ENCODE measurements at places on chromosomes 3 and 15.

DNA sequence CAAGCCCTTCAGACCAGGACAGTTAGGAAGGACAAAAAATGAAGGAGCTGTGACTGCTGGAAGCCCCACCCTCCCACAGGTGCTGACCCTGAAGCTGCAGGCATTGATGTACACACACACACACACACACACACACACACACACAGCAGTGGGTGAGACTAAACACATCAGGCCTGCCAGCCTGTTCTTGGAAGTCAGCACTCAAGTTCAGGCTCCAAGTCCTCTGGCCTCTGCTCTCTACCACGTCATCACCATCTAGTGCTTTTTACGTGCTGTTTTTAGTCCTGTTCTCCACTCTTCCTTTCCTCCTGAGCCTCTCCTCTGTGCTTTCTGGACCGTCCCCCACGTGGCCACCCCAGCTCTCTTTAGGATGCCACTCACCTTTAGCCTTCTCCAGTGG, 5.4 kb upstream of the KBTBD12 start:
- no peak for DNase-seq

DNA sequence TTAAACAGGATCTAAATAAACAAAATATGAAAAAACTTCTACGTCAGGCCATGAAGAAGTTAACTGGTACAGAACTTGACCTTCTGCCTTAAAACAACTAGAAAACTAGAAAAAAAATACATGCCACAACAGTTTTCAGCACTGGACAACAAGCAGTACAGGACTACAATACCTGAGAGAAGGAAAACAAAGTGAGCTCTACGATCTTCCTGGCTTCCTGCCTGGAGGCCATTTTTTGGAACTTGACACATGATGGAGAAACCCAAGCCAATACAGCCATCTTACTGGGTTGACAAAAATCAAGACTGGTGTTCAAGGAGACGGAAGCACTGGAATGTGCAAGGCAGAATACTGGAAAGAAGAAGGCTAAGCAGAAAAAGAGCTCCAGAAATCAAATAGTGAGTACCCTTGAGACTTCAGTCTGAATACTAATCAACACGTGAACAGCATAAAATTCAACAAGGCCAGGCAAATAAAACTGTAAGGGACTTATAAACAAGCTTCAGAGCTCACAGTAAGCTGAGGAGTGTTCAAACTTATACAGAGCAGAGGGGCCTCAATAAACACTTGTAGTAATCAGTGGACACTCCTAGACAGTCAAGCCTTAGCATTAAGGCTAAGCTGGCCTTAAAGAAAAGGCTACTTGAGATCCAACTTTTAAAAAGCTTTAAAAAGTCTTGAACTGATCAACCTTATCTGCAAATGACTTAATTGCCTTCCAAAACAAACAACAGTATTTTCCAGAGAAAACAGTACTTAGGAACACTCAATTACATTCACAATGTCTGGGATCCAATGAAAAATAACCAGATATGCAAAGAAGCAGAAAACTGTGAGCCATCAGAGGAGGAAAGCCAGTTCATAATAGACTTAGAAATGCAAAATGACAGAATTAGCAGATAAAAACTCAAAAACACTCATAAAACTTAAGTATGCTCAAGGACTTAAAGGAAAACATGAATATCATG, 63.2 kb downstream of the DLG1 start:
- no peak for DNase-seq

DNA sequence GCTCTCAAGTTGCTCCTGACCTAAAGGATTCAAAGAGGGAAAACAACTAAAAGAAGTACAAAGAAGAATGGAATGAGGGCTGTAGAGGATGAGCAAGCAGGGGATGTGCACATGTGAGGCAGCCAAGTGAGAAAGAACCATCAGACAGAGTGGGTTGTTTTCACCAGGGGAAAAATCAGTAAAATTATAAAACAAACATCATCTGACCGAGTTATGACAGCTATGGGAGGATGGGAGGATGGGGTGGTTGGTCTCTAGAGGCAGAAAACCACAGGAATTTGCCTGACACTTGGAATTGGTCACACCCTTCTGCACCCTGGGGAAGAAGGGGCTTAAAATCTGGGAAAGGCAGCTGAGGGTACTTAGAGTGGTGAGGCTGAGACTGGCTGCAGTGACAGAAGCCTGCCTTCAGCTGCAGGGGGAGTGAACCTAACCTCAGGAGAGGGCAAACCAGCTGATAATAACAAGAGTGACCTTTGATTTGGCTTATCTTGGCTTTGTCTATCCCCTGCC, 10.1 kb downstream of the ARHGAP31 start:
- no peak for DNase-seq

DNA sequence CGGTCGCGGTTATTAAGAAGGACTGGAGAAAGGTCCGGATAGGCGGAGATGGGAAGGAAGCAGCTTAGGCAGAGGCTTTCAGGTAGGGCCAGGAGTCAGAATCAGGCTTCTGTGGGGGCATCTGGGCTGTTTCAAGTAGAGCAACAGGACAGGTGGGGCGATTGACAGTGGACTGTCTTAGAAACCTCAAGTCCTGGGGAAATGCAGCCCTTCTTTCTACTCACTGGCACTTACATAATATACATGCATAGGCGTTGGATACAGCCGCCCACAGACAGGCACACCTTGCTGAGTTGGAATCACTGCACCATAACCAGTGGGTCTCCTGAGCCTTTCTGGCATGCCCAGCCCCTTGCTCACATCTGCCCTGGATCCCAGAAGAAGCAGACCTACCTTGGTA, 730 bp downstream of the MYD88 start:
- DNase-seq, result no peak

GRCh38 chr3:127986803-127987202, 65.4 kb upstream of the SEC61A1 start:
- DNase-seq, result no peak

GRCh38 chr3:31439890-31440750, 92.6 kb upstream of the STT3B start:
- DNase-seq, result no peak

DNA sequence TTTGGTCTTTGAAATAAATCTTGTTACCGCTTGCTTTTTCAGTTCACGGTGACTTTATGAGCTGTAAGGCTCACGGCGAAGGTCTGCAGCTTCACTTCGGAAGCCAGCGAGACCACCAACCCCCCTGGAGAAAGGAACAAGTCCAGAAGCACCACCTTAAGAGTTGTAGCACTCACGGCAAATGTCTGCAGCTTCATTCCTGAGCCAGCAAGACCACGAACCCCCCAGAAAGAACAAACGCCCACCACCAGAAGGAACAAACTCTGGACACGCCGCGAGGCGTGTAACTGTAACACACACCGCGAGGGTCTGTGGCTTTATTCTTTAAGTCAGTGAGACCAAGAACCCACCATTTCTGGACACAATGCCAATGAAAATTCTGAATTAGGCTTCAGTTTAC, 28.8 kb downstream of the GOLGA6A start:
- DNase-seq, result no peak

DNA sequence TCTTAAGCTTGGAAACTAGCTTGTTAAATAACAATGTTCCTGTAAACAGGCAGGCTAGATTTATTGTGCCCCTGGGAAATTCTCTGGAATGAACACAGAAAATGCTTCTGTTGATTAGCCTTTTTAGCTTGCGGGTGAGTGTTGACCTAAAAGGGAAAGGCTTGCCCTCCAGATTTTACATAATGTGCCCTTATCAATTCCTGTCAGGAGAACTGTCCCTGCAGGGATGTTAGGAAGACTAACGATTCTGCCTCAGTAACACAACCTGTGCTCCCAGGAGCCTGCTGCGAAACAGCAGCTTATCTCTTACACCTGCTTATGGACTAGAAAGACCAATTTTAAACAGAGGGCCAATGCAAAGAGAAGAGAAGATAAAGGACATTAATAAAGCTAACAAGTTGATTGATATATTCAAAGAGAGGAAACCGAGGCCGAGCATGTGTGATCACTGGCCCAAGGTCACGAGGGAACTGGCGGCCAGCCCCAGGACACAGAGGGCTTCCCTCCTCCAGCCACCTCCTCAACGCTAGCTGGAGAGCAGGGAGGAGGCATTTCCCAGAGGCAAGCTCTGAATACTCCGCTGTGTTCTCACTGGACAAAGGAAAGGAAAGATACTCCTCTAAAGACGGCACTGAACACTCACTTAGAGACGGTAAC, 48.4 kb upstream of the TJP1 start:
- no peak for DNase-seq

- no peak for DNase-seq
Measured at GRCh38 chr3:180932819-180933218, 20.3 kb downstream of the FXR1 start.

GRCh38 chr3:83769791-83770663, 1188.8 kb upstream of the CADM2 start:
- DNase-seq, result no peak

Measured in stimulated activated CD4-positive, alpha-beta T cell treated with anti-CD3 and anti-CD28 coated beads, Interleukin-15, amount 100 ng/mL, for 1 hour (primary cell).